ENCODE measurements at places on chromosomes 16 and 17. TPM values are rescaled to one million over a fixed set of nuclear protein-coding genes. Genes with fewer than 3 reads are reported as not detected.

DNA sequence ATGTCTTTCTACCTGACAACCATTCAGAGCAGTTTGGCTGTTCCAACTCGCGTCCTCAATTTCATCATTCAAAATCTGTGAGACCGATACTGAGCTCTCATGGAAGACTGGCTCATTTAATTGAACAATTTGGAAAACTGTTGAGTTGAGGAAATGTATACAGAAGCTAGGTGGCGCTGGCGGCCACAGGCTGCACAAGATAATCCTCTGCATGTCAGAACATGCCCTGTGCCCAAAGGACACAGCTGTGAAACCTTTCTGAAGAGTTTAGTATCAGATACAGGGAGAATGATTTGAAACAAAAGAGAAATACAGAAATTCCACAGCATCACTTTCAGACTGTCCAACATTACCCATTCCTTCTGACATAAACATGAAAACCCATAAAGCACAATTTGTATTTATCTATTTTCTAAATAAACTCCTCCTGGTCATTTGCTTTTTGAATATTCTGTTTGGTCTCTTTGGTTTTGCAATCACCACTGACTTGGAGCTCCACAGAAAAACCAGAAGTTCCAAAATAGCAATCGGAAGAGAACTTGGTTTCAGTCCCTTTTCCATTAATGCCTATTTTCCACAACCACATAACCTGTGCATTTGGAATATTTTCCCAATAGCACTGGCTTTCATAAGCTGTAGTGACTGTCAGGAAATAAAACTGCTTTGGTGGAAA, 192.8 kb downstream of the MAP2K6 start:
- H3K27me3 ChIP-seq, result no peaks in the 10 kb centered on the region
- peak overlapping the region; percentile 93 for H3K27ac ChIP-seq
- H3K36me3 ChIP-seq, result no peaks in the 10 kb centered on the region
- peak; percentile 71 for DNase-seq
- peaks cover 33% of the 10 kb centered on the region for H3K4me1 ChIP-seq

DNA sequence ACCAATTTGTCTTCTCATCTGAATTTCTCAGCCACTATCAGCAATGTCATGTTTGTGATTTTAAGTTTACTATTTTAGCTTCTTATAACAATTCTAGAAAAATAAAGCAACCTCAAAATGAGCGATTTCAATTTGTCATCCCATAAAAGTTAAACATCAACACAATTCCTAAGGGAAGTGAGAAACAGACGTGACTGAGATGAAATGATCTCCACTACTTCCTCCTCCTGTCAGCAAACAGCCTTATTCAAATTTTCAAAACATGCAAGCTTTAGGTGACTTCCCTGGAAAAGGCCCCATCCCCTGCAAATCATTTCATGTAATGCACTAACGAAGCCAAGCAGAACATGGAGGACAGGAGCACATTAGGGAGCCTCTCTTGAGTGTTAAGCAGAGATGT, 64.9 kb downstream of the ZNF652 start:
- H3K27ac ChIP-seq, result no peak overlapping the region
- no peaks in the 10 kb centered on the region for H3K4me1 ChIP-seq
- H3K27me3 ChIP-seq, result no peaks in the 10 kb centered on the region
- peaks cover 12% of the 10 kb centered on the region for H3K36me3 ChIP-seq
- H3K4me3 ChIP-seq, result no peak overlapping the region
- no peak for DNase-seq

GRCh38 chr17:42441371-42442195, 17.1 kb upstream of the ATP6V0A1 start:
- H3K27ac ChIP-seq, result no peak overlapping the region
- no peak overlapping the region for H3K4me3 ChIP-seq
- H3K4me1 ChIP-seq, result peaks cover 3% of the 10 kb centered on the region
- DNase-seq, result no peak

GRCh38 chr17:12320286-12320685, 299.6 kb downstream of the MAP2K4 start:
- no peaks in the 10 kb centered on the region for H3K4me1 ChIP-seq
- no peak for DNase-seq
- H3K36me3 ChIP-seq, result no peaks in the 10 kb centered on the region

- H3K36me3 ChIP-seq, result no peaks in the 10 kb centered on the region
- no peak overlapping the region for H3K4me3 ChIP-seq
- peaks cover 7% of the 10 kb centered on the region for H3K4me1 ChIP-seq
- DNase-seq, result peak; percentile 78
- H3K27ac ChIP-seq, result peak overlapping the region; percentile 6
These were observed 13.9 kb downstream of the KDM8 start for GRCh38 chr16:27217256-27217655.

GRCh38 chr17:2002767-2003329, 22.3 kb downstream of the RTN4RL1 start:
- no peak overlapping the region for H3K27ac ChIP-seq
- H3K27me3 ChIP-seq, result no peaks in the 10 kb centered on the region
- DNase-seq, result no peak

- no peak overlapping the region for H3K4me3 ChIP-seq
- peaks cover 7% of the 10 kb centered on the region for H3K4me1 ChIP-seq
- H3K27ac ChIP-seq, result no peak overlapping the region
- H3K27me3 ChIP-seq, result no peaks in the 10 kb centered on the region
- DNase-seq, result no peak
- H3K36me3 ChIP-seq, result no peaks in the 10 kb centered on the region
These were observed 6.3 kb upstream of the ABCC1 start for GRCh38 chr16:15942931-15943690.

GRCh38 chr16:21161211-21161610, 2.7 kb downstream of the LDAF1 start:
- no peaks in the 10 kb centered on the region for H3K27me3 ChIP-seq
- H3K27ac ChIP-seq, result no peak overlapping the region
- H3K4me3 ChIP-seq, result no peak overlapping the region
- peaks cover 9% of the 10 kb centered on the region for H3K4me1 ChIP-seq
- no peak for DNase-seq

DNA sequence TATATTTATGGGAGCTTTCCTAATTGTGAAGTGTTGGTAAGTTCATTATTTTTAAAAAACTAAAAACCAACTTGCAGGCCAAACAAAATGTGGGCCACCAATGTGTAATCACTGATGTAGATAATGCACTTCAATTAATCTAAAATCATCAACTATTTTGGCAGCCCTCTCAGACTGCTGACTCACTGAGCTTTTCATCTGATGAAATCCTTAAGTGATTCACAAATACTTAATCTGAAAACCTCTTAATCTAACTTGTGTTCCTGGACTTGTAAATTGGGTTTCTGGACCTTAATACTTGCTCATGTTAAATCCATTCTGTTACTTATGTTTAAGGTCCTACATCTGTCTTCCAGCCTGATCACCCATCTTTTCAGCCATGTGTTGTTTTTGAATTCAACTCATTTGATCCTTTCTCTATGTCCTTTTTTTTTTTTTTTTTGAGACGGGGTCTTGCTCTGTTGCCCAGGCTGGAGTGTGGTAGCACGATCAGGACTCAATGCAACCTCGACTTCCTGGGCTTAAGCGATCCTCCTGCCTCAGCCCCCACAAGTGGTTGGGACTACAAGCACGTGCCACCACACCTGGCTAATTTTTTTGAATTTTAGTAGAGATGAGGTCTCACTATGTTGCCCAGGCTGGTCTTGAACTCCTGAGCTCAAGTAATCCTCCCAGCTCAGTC, 39.0 kb downstream of the PRKCB start:
- no peak for DNase-seq
- no peaks in the 10 kb centered on the region for H3K36me3 ChIP-seq
- no peaks in the 10 kb centered on the region for H3K27me3 ChIP-seq
- H3K4me1 ChIP-seq, result no peaks in the 10 kb centered on the region
- H3K27ac ChIP-seq, result no peak overlapping the region

- no peak overlapping the region for H3K4me3 ChIP-seq
- H3K4me1 ChIP-seq, result no peaks in the 10 kb centered on the region
- no peaks in the 10 kb centered on the region for H3K36me3 ChIP-seq
- H3K27ac ChIP-seq, result no peak overlapping the region
- peaks cover 2% of the 10 kb centered on the region for H3K27me3 ChIP-seq
- no peak for DNase-seq
These were observed 18.8 kb upstream of the TMEM220 start for GRCh38 chr17:10748531-10749181.

DNA sequence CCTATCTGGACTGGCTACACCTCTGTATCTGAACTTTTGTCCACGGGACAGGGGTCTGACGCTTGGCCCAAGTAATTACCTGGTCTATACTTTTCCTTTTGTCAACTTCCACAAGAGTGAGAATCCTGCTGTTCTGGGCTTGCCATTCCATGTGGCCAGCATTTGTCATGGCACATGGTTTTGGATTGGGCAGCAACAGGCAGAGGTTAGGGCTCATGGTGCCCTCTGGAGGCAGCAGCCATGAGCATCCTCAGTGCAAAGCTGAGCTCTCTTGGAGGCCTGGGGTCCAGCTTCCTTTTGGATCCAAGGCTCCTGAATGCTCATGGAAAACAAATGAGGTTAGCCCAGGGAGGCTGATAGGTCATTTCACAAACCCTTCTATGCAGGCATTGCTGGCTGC, 7.5 kb upstream of the EDC4 start:
- peaks cover 28% of the 10 kb centered on the region for H3K36me3 ChIP-seq
- DNase-seq, result no peak
- peaks cover 38% of the 10 kb centered on the region for H3K4me1 ChIP-seq
- no peaks in the 10 kb centered on the region for H3K27me3 ChIP-seq
- H3K27ac ChIP-seq, result no peak overlapping the region
- H3K4me3 ChIP-seq, result no peak overlapping the region

- no peak for DNase-seq
- no peak overlapping the region for H3K27ac ChIP-seq
- H3K4me1 ChIP-seq, result peaks cover 34% of the 10 kb centered on the region
- H3K27me3 ChIP-seq, result no peaks in the 10 kb centered on the region
- no peaks in the 10 kb centered on the region for H3K36me3 ChIP-seq
- no peak overlapping the region for H3K4me3 ChIP-seq
These were observed 342.7 kb downstream of the SOX9 start for GRCh38 chr17:72463287-72464102.

- H3K27me3 ChIP-seq, result no peaks in the 10 kb centered on the region
- H3K27ac ChIP-seq, result peak overlapping the region; percentile 63
- H3K4me1 ChIP-seq, result peaks cover 8% of the 10 kb centered on the region
- peak overlapping the region; percentile 92 for H3K4me3 ChIP-seq
- no peaks in the 10 kb centered on the region for H3K36me3 ChIP-seq
These were observed 678 bp downstream of the TMEM101 start for GRCh38 chr17:44014133-44014436.

- no peak overlapping the region for H3K4me3 ChIP-seq
- H3K36me3 ChIP-seq, result no peaks in the 10 kb centered on the region
- peaks cover 34% of the 10 kb centered on the region for H3K4me1 ChIP-seq
- H3K27ac ChIP-seq, result no peak overlapping the region
- peaks cover 2% of the 10 kb centered on the region for H3K27me3 ChIP-seq
These were observed 5.0 kb downstream of the CX3CL1 start for GRCh38 chr16:57377080-57377841.

DNA sequence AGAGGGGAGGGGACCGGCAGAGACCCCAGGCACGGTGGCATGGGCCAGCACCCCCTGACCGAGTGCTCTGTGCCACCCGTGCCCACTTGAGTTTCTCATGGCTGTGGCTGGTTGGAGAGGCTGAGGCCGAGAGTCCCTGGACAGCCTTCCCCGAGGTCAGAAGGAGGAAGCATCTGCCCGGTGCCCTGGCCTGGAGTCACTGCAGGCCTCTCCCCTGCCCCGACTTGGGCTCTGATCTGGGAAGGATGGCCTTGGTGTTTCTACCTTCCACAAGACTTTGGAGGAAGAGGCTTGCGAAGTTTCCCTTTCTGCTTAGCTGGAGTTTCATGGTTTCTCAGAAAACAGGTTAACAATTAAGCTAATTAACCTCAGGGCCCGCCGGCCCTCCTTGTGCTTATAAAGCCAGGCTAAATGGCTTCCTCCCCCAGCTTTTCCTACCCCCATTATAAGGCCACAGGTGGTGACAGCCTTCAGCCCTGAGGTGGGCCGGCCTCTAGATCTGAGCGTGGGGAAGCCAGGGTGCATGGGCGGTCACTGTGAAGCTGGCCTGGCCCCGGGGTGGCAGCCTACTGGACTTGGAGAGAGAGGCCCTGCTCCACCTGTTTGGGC, 17.3 kb downstream of the LLGL2 start:
- no peak for DNase-seq
- peaks cover 4% of the 10 kb centered on the region for H3K27me3 ChIP-seq
- H3K4me1 ChIP-seq, result no peaks in the 10 kb centered on the region
- no peak overlapping the region for H3K4me3 ChIP-seq
- no peaks in the 10 kb centered on the region for H3K36me3 ChIP-seq

PDE6G gene
- not detected for total RNA-seq

RAB37 gene
- not detected for total RNA-seq

KRT15 gene
- total RNA-seq, result 0.26 TPM

TP53TG3E gene
- not detected for total RNA-seq

GAS7 gene
- 8.5 TPM for total RNA-seq

DOC2A gene
- 0.89 TPM for total RNA-seq

Data from astrocyte (in vitro differentiated cells and primary cell).